ENCODE measurements at places on chromosomes 6 and 20.
A peak's percentile ranks its signal among the peaks of the same experiment; 100 is the strongest.

GRCh38 chr20:43534791-43535350 is 24.0 kb upstream of the SGK2 start:
- DNase-seq, result no peak

DNA sequence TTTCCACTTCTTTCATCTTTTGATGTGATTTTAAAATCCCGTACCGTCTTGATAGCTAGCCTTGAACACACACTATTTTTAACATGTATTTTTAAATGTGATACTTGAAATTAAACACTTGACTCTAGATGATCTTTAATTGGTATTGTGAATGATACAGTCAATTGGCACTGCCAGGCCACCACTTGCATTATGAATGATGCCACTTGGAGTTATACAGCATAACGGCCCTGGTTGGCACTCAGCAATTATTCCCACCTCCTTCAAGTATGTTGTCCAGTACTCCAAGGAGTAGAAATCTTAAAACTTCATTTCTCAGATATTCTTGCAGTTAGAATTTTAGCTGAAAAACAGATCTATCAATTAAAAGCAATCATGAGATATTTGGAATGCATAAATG is 62.9 kb downstream of the TENT5A start:
- DNase-seq, result peak; percentile 22

DNA sequence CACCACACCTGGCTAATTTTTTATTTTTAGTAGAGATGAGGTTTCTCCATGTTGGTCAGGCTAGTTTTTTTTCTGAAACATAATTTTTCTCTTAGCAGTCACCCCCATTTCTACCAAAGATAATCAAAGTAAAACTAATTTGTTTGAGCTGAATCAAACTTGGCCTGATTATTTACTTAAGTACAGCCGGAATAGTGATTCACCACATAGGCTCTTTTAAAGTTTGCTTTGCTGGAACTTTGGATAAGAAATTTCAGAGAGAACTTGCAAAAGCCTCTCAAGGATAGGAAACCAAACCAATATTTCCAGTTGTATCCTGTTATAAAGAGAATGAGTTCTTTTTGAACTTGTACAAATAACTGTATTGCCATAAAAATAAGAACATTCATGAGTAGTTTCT is 105.0 kb upstream of the SYNCRIP start:
- DNase-seq, result no peak

DNA sequence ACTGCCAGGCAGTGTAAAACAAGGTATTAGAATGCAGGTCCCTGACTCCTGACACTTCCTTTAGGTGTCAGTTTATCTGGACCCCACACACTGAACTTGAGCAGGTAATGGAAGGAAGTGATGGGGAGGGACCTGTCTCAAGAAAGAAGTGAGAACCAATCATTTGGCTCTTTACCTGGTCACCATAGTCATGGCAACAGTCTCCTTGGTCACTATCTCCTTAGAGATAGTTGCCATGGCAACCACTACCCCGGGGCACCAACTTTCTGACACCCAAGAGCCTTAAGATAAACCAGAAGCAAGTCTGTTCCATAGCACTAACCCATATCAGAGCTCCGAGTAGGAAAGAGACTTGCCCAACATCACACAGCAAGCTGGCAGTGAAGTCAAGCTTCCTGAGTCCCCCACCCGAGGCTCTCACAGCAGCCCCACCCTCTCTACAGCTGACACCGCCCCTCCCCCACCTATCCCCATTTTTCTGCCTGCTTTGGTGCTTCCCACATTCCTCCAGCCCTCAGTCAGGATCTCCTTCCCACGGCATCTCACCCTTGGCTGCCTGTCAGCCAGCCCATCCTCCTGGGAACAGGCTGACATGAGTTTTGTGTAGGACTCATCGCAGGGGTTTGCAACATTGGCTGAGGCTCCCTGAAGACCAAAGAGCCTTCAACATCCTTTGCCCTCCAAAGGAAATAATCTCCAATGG is 16.3 kb upstream of the HM13 start:
- no peak for DNase-seq

- DNase-seq, result no peak
Observed at GRCh38 chr6:39841923-39842322, 49.7 kb downstream of the DAAM2 start.

DNA sequence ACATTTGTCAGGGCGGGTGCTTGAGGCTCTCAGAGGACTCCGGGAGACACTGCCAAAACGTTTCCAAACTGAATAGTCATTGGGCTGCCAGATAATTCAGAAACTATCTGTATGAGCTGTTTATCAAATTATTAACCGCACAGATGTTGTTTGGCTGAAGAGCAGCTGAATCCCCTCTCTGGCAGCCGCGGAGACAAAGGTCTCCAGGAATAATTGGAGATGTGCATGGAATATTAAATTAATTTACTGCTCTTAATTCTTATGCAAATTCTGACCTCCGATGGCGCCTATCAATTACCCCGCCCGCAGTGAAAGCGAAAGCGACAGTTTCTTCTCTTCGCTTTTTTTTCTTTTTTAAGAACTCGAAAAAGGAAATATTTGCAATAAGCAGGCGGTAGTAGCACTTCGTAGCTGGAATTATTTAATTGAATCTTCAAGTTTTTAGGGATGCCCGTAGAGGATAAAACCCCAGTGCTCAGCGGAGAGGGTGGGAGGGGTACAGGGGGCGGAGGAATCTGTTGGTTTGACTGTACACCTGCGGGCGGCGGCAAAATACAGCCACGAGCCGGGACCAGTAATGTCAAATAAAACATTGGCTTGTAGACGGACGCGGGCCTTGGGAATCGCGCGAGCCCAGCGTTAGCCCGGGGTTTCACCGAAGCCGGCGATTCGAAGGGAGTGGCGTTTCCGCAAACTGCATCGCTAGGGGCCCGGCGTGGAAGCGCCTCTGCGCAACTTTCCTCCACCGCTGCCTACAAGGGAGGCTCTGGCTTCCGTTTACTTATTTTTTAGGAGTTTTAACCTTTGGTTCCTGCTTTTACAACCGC is 6.2 kb downstream of the LINC00237 start:
- no peak for DNase-seq

- no peak for DNase-seq
Observed at GRCh38 chr6:158674342-158675131, 24.7 kb downstream of the SYTL3 start.

DNA sequence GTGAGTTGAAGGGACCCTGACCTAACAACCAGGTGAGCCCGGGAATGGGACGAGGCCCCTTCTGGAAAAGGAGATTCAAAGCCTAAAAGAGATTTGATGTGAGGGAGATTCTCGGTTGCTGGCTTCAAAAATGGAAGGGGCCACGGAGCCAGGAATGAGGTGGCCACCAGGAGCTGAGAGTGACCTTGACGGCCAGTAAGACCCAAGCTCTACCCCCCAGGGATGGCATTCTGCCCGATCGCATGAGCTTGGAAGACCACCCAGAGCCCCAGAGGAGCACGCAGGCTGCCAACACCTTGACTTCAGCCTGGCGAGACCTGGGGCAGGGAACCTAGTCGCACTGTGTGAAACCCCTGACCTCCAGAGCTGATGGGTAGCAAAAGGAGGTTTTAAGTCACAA is 163.9 kb downstream of the BMP7 start:
- DNase-seq, result no peak

DNA sequence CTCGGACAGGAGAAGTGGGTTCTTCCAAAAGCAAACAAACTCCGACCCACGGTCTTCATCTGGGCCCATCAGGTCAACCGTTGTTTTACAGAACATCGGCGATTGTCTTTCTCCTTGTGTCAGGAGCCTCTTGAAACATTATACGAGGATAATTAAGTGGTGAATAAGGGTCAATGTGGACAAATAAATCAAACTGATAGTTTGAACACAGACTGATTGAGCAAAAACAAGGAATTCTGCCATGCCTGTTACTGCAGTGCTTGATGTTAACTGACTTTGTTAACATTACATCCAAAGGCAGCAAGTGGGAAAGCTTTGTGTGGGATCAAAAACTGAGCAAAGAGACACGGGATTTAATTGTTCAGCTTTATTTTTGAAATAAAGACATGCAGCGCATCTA is 101.1 kb upstream of the IFNGR1 start:
- no peak for DNase-seq

GRCh38 chr20:1983301-1983700 is 10.6 kb downstream of the PDYN start:
- DNase-seq, result no peak

GRCh38 chr20:63087236-63087871 is 80.6 kb upstream of the BHLHE23 start:
- DNase-seq, result no peak
